ENCODE measurements at places on chromosomes 6 and 20.
A peak's percentile ranks its signal among the peaks of the same experiment; 100 is the strongest.

DNA sequence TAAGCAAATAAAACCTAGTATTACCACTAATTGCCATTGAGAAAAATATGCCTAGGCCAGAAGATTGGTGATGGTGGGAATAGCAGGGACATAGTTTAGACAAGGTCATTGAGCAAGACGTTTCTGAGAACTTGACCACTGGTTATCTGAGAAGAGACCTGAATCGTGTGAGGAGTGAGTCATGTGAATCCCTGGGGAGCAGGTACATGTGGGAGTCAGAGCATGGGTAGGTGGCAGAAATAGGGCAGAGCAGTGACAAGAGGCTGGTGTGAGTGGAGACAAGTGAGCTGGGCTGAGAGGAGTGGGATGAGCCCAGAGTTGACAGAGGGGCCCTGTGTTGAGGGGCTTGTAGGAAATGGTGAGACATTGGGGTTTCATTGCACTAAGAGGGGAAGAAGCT lies 16.4 kb downstream of the MICA start:
- DNase-seq, result no peak

DNA sequence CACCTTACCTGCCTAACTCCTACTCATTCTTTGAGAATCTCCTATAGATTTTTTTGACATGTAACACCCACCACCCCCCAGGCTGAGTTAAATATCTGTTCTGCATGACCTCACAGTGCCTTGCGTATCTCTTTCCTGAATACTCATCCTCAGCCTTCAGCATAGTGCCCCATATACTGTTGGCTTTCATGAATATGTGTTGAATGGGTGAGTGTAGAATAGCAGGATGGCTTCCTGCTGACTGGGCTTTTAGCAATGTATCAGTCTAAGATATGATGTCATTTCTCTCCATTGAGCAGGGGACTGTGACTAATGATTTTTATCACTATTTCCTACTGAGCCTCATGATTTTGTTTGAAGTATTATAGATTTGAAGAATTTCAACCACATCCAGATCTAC lies 361.6 kb upstream of the MARCKS start:
- no peak for DNase-seq

GRCh38 chr6:119129148-119129967 lies 50.9 kb upstream of the FAM184A start:
- no peak for DNase-seq

- DNase-seq, result no peak
Measured at GRCh38 chr6:52426667-52427066, 6.5 kb downstream of the EFHC1 start.

GRCh38 chr6:168660400-168660945 lies 219.5 kb downstream of the SMOC2 start:
- DNase-seq, result no peak

GRCh38 chr20:37095108-37095598 lies 644 bp downstream of the RBL1 start:
- DNase-seq, result peak; percentile 23

- DNase-seq, result no peak
Measured at GRCh38 chr6:139752086-139752485, 377.6 kb upstream of the CITED2 start.

GRCh38 chr6:119470893-119471542 lies 121.5 kb upstream of the MAN1A1 start:
- no peak for DNase-seq

DNA sequence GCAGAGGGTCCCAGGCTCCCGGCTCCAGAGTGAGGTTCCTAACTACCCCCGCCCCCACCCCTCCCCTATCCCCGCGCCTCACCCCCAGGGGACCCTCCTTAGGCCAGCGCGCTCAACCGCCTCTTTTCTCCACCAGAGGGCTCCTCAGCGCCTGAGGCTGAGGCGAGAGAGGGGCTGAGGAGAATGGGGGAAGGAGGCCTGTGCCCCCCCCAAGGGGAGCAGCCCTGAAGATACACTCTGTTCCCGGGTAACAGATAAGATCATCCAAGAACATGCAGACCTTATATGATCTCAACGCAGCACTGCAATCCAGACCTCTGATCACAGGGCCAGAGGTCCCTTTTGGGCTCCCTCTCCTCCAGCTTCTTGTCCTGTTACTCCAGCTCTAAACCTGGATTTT lies 43.3 kb upstream of the MRPS10 start:
- DNase-seq, result peak; percentile 23

GRCh38 chr6:140485740-140486449 lies 1111.4 kb upstream of the CITED2 start:
- peak; percentile 39 for DNase-seq

GRCh38 chr6:88813045-88813444 lies 150.4 kb downstream of the RNGTT start:
- no peak for DNase-seq

- DNase-seq, result no peak
Measured at GRCh38 chr6:2407525-2407924, 162.1 kb upstream of the GMDS start.

Measured in bone marrow (tissue), 2 donors.